Activated CD4-positive, alpha-beta T cell treated with anti-CD3 and anti-CD28 coated beads for 24 hours (primary cell): ENCODE measurements at places on chromosomes 7 and 10.

GRCh38 chr10:1133495-1134045 lies 77.4 kb downstream of the WDR37 start:
- DNase-seq = no peak

GRCh38 chr7:10266976-10267375 lies 706.7 kb upstream of the PHF14 start:
- DNase-seq = no peak

GRCh38 chr10:43197834-43198681 lies 59.8 kb downstream of the CSGALNACT2 start:
- DNase-seq = no peak

DNA sequence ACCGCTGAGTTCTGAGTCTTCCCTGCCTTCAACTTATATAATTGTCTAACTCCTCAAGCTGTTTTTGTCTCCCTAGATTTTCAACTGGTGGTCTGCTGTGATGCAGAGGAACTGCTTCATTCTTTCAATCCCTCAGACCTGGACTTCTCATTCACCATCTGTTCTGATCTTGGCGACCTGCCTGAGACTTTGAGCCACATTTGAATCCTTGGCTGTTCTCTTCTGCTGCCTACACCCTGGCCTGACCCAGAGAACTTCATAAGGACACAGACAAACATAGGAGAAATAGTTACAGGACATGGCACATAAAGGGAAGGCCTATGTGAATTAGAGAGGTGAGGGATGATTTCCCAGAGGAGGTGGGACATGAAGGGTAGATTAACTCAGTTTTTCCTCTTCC lies 326.7 kb downstream of the PTEN start:
- no peak for DNase-seq

DNA sequence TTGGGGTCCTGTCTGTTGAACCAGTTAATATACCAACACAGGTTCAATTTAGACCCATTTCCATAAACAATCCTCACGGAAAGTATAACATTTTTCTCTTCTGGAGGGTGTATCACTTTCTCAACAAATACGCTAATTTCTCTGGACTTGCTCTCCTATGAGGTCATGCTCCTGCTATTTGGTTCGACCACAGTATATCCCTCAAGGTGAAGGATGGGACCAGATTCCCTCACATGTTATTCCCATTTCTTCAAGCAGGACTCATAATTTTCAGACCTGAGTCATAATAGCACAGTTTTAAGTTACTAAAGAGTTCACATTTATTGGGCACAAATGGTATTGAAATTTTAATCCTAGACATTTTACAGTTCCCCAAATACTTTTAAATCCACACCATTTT lies 57.2 kb downstream of the ADAM12 start:
- DNase-seq = no peak

DNA sequence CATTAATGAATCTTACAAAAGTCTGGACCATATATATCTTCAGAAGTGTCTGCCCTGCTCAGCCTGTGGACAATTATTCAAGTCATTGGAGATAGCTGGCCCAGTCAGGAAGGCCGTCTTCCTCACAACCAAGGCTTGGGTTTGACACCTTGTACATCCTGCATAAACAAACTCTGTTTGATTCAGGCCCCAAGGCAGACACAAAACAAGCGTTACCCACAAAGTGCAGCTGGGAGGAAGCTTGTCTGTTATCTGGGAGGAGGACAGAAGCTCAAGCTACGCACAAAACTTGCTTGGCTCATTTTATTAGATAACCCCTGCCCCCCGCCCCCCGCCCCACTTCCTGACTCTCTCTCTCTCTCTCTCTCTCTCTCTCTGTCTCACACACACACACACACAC lies 166.9 kb upstream of the WDR11 start:
- DNase-seq = no peak

DNA sequence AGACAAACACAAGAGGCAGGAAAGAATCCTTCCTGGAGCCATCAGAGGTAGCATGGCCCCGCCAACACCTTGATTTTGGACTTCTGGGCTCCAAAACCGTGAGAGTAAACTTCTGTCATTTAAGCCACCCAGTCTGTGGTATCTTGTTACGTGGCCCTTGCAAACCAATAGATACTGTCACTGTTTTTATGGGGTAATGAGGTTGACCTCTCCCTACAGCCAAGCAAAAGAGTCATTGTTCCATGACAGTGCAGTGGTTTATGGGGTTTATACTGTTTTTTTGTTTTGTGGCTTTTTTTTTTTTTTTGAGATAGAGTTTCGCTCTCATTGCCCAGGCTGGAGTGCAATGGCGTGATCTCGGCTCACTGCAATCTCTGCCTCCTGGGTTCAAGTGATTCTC lies 32.8 kb downstream of the KIAA1549 start:
- DNase-seq = no peak

- DNase-seq = no peak
Measured at GRCh38 chr7:90239050-90239449, 5.9 kb upstream of the CFAP69 start.

GRCh38 chr7:80496586-80496985 lies 15.3 kb downstream of the GNAT3 start:
- DNase-seq = no peak

DNA sequence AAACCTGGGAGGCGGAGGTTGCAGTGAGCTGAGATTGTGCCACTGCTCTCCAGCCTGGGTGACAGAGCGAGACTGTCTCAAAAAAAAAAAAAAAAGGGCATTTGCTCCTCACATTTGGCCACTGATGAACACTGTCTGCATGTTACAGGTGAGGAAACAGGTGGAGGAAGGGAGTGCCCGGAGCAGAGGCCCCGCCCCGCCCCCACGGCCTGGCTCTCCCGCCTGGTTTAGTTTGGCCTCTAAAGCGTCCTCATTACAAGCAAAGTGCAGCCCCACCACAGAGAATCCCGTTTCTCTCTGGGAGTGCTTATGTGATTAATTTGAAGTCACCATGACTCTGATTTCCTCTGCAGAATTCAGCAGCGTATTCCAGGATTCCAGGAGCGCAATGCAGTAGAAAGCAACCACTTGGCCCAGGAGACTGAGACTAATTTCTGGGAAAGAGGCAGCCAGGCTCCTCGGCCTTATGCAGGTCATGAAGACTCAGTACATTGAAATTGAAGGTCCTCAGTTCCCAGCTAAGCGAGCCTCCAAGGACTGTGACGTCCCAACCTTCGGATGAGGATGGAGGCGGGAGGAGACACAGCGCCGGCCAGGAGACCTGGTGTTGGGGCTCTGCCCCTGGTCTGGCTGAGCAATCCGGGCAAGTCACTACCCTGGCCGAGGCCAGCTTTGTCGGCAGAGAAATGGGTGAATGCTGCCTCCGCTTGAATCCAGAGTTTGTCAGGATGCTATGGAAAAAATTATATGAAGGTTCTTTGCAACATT lies 44.7 kb downstream of the RBM17 start:
- DNase-seq = no peak

GRCh38 chr7:44331682-44332081 lies 6.3 kb upstream of the CAMK2B start:
- DNase-seq = no peak

GRCh38 chr7:13949445-13949844 lies 40.0 kb downstream of the ETV1 start:
- DNase-seq = no peak

GRCh38 chr7:127859330-127859729 lies 171.9 kb downstream of the LRRC4 start:
- DNase-seq = no peak

DNA sequence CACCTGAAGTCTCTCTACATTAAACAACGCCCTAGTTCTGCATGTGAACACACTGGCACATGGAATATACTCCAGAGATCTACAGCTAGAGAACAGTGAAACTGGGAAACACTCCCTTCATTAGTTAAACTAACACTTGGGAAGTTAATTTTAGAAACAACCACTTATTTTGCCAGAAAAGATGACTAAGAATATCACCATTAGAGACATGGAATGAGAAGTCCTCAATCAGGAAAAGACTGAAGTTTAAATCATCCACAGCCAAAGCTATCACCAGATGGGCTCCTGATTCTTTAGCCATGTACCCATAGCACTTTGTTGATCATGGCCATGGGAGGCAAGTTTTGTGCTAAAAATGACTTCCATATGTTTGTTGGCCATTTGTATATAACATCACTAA lies 719.5 kb downstream of the KCNMA1 start:
- no peak for DNase-seq

GRCh38 chr7:117297606-117298005 lies 25.3 kb downstream of the WNT2 start:
- no peak for DNase-seq

DNA sequence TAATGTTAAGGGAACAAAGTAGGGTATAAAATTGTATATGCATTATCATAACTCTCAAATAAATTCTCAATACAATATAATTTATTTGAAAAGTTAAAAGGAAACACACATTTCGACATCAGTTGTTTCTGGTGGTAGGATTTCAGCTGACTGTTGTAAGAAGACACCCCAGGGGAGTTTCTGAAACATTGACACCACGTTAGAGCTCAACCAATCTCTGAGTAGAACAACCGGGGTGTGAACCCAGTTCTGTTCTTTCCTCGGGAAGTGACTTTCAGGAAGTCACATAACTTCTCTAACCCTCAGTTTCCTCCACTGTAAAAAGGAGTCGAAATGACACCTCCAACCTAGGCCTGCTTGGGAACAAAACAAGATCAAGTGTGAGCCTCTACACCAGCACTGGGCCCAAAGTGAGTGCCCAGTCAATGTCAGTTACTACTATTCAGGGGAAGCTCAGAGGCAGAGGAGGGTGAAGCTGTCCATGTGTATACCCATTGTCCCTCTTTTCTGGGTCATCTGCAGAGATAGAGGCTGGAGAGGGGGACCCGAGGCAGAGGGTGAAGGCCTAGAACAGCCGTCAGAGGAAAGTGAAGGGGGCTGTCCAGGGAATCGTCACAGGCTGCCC lies 67.1 kb downstream of the AOAH start:
- DNase-seq = no peak

- no peak for DNase-seq
Measured at GRCh38 chr10:101258179-101258885, 29.1 kb upstream of the LBX1 start.

- DNase-seq = no peak
Measured at GRCh38 chr10:35635576-35635975, 6.5 kb downstream of the FZD8 start.

GRCh38 chr7:149766135-149766675 lies 7.2 kb downstream of the ZNF467 start:
- DNase-seq = no peak

DNA sequence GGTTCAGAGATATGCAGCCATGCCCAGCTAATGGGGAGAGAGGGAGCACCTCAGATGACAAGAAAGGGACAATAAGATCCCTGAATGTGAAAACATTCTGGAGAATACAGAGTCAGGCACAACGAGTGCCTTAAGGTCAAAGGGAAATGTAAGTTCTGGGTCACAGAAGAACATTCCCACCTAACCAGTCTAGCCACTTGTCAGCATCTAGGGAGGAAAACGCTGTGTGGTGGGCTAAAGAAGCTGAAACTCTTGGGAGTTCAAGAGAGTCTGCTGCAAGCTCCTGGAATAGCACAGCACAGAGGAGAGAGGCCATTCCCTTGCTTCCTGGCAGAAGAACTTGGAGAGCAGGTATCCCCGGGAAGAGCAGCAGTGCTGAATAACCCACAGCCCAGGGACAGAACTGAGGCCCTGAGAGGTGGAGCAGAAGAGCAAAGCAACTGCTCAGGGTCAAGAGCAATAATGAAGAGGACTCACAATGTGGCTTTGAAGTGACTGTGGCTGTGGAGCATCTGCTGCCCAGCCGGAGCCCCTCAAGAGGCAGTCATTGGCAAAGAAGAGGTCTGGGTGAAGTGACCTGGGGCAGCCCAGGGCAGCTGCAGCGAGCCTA lies 182.3 kb downstream of the NPSR1 start:
- DNase-seq = no peak

- peak; percentile 50 for DNase-seq
Measured at GRCh38 chr10:133324198-133324792, 12.4 kb downstream of the CALY start.

DNA sequence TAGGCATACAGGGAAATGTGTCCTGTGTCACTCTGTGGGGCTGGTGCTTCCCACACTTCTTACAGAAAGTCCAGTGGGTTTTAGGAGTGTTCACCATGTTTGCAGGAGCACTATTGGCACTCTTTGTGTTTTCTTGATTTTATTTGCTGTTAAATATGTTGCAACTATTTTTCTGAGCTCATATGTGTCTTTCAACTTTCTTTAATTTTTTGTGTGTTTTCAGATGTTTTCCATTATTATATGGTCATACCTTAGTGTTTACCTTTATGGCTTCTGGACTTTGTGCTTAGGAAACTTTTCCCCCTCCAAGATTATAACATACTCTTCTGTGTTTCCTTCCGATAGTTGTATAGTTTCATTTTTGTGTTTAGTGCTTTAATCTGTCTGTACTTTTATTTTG lies 20.8 kb upstream of the NUDCD3 start:
- no peak for DNase-seq

DNA sequence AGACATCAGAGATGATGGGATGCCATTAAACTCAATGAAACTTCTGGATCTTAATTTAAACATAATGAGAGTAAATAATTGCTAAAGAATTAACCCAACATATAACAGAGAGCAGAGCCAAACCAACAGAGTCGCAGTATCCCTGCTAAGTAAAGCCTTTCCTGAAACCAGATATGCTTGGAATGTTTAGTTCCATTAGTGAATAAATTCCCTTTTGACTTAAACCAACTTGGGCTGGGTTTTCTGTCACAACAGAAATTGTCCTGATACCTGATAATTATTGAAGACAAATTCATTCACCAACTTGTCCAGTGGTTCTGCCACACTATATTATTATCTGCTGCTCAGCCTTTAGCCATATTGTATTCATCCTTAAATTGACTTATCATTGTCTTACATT lies 286.7 kb downstream of the FZD1 start:
- no peak for DNase-seq

- DNase-seq = no peak
Measured at GRCh38 chr10:98316661-98317060, 48.7 kb upstream of the LOXL4 start.

DNA sequence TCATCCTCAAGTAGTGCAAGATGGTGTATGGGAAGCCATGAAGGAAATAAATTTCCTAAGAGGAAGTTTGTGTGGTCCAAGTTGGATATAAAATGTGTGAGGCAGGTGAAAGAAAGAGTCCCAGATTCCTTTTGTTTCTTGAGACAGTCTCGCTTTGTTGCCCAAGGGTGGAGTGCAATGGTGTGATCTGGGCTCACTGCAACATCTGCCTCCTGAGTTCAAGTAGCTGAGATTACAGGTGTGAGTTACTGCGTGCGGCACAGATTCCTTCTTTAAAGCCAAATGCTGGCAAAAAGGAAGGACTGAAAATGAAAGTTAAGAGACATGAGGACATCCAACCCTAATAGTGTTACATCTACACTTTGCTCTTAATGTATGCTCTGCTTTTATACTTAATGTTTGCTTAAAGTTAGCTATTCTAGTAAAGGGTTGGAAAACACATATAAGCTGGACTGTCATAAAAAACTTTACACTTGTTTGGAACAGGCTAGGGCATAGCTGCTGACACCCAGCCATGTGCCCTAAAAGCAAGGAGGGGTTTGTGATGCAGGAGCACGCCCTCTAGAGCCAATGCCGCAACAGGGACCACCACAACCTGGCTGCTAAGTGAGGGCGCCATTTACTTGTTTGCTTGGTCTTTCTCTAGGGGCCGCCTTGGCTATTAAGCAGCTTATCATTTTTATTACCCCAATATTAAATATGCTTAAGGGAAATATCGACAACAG lies 34.5 kb downstream of the CLEC2L start:
- no peak for DNase-seq
